ENCODE measurements at places on chromosomes 12 and 14.

DNA sequence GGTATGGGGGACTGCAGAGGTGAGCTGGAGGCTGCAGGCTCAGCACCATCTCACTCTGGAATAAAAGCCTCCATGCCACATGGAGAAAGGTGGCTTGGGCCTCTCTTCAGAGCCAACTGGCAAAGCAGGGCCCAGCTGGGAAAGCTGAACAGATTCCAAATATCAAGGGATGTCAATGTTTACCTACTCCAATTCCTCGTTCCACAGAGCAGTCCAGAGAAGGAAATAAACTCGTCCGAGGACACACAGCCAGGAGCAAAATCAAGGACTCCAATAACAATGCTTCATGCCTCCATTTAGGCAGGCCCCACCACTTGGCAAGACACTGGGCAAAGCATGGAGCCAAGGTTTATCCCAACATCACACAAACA, 36.3 kb upstream of the PNMA1 start:
- DNase-seq: no peak

DNA sequence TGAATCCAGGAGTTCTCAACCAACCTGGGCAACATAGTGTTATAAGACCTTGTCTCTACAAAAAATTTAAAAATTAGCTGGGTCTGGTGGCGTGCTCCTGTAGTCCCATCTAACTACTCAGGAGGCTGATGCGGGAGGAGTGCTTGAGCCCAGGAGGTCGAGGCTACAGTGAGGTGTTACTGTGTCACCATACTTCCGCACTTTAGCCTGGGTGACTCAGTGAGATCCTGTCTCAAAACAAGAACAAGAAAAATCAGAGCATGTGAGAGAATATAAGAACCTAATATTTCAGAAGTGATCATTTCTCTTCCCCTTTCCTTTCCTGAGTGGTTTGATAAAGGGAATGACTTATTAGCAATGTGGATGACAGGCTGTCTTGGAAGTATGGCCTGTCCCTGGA, 9.5 kb downstream of the TRAF3 start:
- DNase-seq: no peak

DNA sequence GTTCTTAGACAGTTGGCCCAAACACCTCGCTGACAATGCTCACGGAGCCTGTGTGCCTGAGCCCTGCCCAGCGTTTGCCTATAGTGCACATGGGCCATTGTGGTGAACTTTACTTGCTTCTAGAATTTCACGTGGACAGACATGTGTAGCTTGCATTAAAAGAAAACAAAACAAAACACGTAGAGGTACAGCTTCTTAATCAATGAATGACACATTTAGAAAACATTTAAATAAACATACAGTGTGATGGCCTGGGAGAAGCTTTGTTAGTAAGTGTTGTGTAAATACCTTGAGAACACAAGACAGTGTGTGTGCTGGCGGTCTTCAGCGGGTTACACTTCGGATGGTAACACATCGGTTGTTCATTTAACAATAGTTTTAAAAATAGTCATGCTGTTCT, 38.1 kb downstream of the SMOC1 start:
- no peak for DNase-seq

DNA sequence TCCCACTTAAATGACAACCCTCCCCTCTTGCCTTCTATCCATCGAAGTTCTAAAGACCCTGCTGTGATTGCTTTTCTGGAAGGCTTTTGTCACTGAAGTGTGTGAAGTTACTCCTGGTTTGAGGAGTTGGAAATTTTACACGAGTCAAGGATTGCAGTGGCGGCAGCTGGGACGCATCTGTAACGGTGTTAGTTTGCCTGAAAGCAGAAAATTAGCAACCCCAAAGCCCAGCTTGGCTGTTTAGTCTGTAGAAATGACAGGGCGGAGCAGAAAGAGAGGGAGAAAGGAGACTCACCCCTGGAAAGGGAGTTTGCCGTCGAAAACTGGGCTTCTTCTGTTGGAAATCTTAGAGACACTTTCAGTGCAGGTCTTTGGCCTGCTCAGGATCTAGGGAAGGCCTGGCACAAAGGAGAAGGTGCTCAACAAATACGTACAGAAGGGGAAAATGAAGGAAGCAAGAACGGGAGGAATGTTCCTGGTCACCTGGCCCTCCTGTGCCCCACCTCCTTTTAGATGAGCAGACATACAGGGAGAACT, 931 bp upstream of the MYF5 start:
- DNase-seq: no peak

- no peak for DNase-seq
These were observed 85.9 kb downstream of the ST8SIA1 start for GRCh38 chr12:22248571-22249115.

Measured in NCI-H187 (cell line).